Daoy (cell line): ENCODE measurements at places on chromosomes 5 and 9. TPM values are rescaled to one million over a fixed set of nuclear protein-coding genes. Genes with fewer than 3 reads are reported as not detected.

Gene GAS1
- 11.2 and 14.5 TPM in 2 replicates for total RNA-seq

Gene SLC1A1
- total RNA-seq: 11.8 and 15.8 TPM in 2 replicates

Gene PCDHB12
- 2.1 and 3.6 TPM in 2 replicates for total RNA-seq

Gene ARHGEF39
- total RNA-seq: 2.9 and 4.2 TPM in 2 replicates

Gene MYO10
- total RNA-seq: 42.9 and 64.0 TPM in 2 replicates

Gene ANKRD18A
- total RNA-seq: 1.1 and 1.5 TPM in 2 replicates

Gene IFNB1
- total RNA-seq: not detected in 2 replicates

Gene TMEM215
- 0.33 and 0.57 TPM in 2 replicates for total RNA-seq

Gene STK32A
- total RNA-seq: 2.1 and 4.8 TPM in 2 replicates

Gene TOR4A
- total RNA-seq: 13.4 and 18.7 TPM in 2 replicates

Gene TMOD1
- total RNA-seq: 3.9 and 4.1 TPM in 2 replicates

Gene ROPN1L
- total RNA-seq: 0.40 TPM in 1 of 2 replicates, not detected in the other

Gene SUSD1
- 15.1 and 15.6 TPM in 2 replicates for total RNA-seq

Gene PCDHB9
- total RNA-seq: 0.40 and 1.6 TPM in 2 replicates

Gene PCDHGC5
- 0.06 and 0.09 TPM in 2 replicates for total RNA-seq

Gene RARS1
- total RNA-seq: 478 and 575 TPM in 2 replicates
